ENCODE measurements at places on chromosomes 1 and 21.

- DNase-seq: peak; percentile 54
Measured at GRCh38 chr1:206794294-206794908, 22.1 kb upstream of the IL10 start.

GRCh38 chr1:33494929-33495328 is 22.5 kb downstream of the ZSCAN20 start:
- DNase-seq: no peak

DNA sequence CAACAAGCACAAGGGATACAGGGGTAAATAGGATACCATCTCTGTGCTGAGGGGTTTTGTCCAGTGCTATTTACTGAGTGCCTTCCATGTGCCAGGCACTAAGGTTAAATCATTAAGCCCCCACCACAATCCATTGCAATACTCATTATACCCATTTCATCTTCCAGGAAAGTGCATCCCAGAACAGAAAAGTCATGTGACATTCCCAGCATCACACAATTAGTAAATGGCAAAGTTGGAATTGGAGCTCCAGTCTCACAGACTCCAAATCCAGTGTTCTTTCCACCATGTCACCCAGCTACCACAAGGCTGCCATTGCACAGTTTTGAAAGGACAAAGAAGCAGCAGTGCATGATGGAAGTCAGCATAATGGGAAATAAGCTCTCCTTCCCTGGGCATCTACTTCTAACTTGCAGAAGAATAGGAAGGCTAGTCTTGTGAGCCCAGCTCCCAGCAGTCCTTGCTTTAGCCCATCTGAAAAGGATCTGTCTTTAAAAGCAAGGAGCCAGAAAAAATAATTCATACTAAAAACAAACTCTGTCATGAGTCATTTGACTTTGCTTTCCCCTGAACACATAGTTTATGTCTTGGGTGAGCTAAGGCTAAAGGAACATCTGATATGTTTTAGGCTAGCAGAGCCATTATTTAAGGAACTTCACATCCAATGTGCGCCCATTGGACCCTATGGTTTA is 111.4 kb upstream of the HOOK1 start:
- DNase-seq: no peak

GRCh38 chr21:32445101-32445500 is 32.6 kb downstream of the EVA1C start:
- no peak for DNase-seq

DNA sequence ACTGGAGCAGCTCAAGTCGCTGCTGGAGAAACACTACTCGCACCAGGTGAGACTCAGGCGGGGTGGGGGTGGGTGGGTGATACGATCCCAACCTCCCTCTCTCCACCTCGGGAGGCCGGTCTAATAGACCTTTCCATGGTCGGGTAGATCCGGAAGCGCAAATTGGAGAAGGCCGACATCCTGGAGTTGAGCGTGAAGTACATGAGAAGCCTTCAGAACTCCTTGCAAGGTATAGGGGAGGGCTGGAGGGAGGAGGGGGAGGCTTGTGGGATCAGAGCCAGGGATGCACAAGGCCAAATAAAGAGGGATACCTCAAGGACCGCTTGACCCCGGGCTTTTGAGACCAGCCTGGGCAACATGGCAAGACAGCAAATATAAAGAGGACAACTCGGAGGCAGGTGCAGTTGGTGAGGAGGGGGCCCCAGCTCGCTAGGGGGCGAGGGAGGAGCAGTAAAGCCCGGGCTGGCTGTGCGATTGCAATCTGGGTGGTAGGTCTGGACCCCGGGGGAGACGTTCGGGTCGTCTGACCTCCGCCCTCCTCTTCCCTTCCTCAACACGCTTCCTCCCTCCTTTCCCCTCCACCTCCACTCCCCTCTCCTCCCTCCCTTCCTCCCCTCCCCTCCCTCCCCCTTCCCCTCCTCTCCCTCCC is 546 bp downstream of the HES3 start:
- DNase-seq: no peak

- DNase-seq: peak; percentile 86
Measured at GRCh38 chr21:25298512-25299491, 308.5 kb downstream of the MRPL39 start.

DNA sequence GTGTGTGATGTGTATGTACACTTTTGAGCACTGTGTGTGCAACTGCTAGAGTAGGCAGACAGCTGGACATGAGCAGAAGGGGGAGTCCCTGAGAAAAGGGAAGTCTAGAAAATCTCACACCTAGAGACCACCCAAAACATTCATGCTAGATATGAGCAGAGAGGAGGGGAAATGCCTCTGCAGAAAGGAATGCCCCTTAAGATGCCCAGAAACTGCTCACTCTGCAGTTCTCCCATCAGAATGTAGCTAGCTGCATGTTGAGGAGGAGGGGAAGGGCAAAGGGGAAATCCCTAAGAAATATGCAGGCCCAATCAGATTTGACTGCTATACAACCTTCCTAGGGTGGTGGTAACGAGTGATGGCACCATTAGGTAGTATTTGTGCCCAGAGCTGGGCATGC is 31.8 kb upstream of the MAGOH start:
- peak; percentile 20 for DNase-seq

GRCh38 chr1:203554071-203554470 is 60.1 kb downstream of the OPTC start:
- DNase-seq: no peak

GRCh38 chr1:99661780-99662179 is 15.9 kb downstream of the PALMD start:
- no peak for DNase-seq

DNA sequence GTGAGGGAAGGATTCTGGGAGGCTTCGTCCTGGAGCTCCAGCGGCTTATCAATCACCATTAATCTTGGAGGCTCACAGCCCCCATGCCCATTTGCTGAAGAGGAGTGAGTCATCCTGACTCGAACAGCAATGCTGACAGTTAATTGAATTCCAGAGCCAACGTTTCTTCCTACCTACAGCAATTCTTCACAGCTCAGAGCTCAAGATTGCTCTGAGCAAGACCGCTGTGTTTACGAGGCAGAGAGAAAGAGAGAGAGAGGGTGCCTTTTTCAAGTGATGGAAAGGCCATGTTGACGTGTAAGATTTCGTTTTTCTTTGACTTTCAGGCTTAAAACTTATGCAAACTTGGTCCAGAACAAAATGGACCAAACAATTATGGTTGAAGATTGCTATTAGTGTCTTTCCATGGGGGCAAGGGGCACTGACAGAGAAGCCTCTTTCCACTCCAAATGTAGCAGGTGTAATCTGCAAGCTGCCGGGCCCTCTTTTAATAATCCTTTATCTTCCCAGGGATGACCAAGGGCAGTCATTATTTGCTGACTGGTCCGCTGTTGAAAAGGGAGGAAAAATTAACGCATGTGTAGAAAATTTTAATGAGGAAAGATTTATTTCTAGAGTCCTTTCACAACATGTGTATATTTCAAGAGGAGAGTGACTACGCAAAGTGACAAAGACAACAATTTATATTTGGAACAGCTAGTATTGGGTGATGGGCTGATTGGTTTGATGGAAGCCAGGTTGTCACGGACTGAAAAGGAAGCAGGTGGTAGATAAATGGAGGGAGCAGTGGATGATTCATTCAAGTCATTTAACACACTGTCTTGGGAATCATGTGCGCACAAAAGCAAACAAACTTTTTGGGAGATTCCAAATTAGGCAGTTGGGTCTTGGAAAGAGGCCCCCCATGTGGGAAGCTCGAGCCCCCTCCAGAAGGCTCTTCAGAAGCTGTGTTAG is 136.1 kb upstream of the IRF2BP2 start:
- DNase-seq: no peak

DNA sequence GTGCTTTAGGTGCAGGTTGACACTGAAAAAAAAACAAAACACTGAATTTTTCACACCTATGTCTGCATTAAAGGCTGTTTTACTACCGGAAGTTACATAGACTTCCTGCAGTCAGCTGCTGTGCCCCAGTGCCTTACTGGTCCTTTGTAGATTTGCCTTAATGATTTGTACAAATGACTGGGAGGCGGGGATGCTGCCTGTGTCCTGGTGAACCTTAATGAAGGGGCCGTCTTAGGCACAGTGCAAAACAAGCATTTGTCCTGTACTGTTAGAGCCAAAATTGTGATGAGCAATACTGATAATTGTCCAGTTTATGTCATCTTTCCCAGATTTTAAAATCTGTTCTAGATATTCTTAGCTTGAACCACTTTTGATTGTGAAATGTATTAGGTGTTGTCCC is 90.9 kb upstream of the PGD start:
- DNase-seq: no peak

GRCh38 chr1:84988588-84988987 is 8.3 kb downstream of the MCOLN2 start:
- peak; percentile 81 for DNase-seq

DNA sequence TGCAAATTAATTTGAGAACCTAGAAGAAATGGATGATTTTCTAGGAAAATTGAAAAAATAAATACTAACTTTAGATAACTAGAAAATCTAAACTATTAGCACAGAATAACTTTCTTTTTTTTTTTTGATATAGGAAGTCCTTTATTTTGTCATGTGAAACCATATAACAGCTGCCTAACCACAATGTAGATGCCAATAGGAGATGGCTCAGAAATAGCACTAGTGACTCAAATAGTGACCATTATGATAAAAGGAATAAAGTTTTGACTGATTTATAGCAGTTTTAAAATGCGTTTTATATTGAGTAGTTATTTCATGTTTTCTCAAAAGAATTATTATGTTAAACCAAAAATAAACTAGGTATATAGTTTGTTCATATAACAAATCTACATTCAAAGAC is 158.0 kb upstream of the CACYBP start:
- DNase-seq: peak; percentile 26

DNA sequence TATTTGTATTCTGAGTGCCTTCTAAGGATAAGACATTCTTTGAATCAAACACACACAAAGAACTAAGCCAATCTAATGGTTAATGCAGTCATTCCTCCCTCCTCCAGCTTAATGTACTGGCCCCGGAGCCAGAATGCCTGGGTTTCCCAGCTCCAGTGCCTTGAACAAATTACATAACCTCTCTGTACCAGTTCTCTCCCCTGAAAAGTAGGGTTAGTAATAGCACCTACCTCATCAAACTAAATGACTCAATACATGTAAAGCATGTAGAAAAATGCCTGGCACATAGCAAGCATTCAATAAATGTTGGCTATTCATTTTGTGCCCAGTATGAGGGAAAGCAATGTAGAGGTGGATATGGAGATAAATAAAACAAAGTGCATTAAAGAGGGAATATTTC is 14.0 kb downstream of the C1orf52 start:
- DNase-seq: no peak

DNA sequence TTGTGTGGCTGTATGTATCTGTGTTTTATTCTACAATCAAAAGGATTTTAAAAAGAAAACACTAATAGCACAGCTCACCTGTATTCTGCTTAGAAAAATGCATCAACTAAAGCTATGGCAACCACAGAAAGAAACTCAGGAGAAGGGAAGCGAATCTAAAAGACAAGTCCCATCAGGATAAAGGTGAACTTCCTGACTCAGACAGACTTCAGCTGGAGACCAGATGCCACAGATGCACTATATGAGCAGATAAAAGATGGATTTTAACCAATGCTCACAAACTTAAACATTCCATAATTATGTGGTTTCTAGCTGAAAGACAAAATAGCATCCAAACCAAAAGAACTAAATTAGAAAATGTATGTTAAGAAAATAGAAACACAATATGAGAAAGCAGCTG is 231.0 kb downstream of the RERE start:
- DNase-seq: no peak

DNA sequence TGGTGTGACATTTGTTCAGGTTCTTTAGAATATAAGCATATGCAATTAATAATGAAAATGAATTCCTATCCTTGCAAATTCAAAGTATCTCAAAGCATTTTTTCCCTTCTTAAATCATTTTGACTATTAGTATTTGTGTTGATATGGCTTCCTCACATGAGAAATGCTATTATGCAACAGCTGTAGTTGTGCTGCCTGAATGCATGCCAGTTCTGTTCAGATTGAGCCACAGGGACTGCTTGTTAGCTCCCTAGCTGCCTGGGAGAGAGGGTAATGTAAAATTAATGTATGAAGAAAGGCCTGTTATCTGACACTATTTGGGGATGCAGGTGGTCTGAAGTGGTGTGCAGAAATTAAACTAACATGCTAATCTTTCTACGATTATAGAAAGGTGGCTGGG is 45.5 kb downstream of the CACHD1 start:
- DNase-seq: no peak

- no peak for DNase-seq
Measured at GRCh38 chr1:110628323-110629105, 22.4 kb upstream of the KCNA2 start.

- no peak for DNase-seq
Measured at GRCh38 chr1:241647658-241648057, 4.4 kb upstream of the WDR64 start.

DNA sequence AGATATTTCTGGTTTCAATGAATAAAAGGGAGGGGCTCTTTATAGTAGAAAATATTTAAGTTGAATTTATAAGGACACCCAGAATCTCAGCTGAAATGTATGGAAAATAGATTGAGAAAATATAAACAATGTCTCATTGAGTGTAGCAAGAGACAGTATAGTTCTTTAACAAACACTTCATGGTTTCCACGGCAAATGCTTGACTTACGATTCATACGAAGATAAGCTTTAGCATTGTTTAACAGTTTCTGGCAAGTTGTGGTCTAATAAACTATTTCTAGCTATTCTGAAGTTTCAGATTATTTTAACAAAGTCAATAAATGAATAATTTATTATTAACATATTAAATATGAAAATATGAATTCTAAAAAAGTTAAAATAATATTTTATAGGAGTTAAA is 1419.4 kb downstream of the KCNT2 start:
- DNase-seq: no peak

GRCh38 chr1:18597160-18598042 is 33.2 kb upstream of the PAX7 start:
- peak; percentile 35 for DNase-seq

DNA sequence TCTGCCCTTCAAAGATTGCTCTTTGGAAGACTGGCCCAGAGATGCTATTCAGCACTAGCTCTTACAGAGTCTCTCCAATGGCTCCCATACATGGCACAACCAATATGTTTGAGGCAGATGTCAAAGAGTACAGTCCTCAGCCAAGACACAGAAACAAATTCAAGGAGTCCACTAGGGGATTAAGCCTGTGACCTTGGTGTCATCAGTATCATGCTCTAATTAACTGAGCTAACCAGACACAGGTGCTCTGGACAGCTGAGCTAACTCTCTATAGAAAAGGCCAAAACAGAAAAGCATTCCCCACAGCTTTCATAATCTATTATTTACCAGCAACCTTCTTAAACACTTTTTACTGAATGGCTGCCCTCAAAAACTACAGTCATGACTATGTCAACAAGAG is 666.0 kb upstream of the PLXNA2 start:
- DNase-seq: no peak

- no peak for DNase-seq
Measured at GRCh38 chr1:2060072-2060471, 9.9 kb downstream of the PRKCZ start.

DNA sequence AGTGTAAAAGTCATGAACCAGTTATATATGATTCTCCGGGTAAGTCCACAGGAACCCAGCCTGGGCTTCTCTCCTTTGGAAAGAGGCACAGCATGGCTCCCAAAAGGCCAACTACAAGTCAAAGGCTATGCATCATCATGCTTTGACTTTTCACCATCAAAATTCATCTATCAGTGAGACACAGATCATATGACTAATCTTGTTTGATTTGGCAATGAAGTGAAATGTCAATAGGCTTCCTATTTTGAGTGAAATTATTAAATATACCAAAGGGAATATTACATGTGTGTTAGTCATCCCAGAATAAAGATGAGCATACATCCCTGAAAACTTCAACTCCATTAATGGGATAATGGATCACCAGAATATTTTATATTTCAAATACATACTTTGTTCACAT is 83.5 kb upstream of the ADGRL2 start:
- DNase-seq: no peak

- no peak for DNase-seq
Measured at GRCh38 chr1:156642265-156643048, 540 bp downstream of the BCAN start.

- DNase-seq: no peak
Measured at GRCh38 chr21:33202464-33203363, 27.0 kb upstream of the IFNAR2 start.
